ENCODE measurements at places on chromosomes 13 and 19. TPM values are rescaled to one million over a fixed set of nuclear protein-coding genes. Genes with fewer than 3 reads are reported as not detected.

DNA sequence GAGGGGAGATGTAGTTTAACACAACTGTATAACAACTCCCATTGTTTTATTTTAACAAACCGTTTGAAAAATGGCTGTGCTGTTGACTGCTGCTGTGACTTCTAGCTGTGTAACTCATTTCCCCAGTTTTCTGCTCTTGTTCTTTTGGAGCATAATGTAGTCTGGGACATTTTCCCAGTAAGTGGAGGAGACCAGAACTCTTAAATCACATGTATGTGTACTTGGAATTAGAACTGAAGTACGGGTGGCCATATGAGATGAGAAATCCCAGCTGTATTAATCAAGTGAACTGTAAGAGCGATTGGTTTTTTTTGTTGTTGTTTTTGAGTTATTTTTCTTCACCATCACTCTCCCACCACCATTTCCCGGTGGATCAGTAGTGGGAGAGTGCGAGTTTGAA, 49.4 kb upstream of the RNF113B start:
- DNase-seq, result no peak

DNA sequence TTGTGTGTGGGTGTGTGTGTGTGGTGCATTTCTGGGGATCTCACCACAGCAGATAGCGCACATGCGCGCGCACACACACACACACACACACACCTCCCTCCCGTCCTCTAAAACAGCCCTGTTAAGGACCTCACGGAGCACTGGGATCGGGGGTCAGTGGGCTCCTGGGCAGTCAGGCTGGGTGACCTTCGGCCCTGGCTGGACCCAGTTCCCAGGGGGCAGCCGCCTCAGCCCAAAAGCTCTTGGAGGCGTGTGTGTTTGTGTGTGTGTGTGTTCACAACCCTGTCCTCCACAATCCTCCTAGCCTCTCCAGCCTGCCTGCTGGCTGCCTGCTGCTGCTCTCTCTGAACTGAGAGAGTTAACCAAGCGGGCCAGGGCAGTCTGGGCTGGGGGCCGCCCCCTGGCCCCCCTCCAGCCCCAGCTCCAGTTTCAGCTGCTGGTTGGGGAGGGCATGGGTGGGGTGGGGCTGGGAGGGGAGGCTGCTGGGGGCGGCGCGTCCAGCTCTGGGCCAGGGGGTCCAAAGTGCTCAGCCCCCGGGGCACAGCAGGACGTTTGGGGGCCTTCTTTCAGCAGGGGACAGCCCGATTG, at the start of gene FXYD1:
TSS of gene FXYD1 (plus strand) at position 520 of the 588 bp plus-strand sequence. CDS start 1,256 bp downstream, outside the sequence.
- no peak for DNase-seq

GRCh38 chr13:46345398-46345797, 41.7 kb downstream of the RUBCNL start:
- no peak for DNase-seq

- no peak for DNase-seq
Measured at GRCh38 chr13:26699197-26699490, 61.4 kb downstream of the GPR12 start.

DNA sequence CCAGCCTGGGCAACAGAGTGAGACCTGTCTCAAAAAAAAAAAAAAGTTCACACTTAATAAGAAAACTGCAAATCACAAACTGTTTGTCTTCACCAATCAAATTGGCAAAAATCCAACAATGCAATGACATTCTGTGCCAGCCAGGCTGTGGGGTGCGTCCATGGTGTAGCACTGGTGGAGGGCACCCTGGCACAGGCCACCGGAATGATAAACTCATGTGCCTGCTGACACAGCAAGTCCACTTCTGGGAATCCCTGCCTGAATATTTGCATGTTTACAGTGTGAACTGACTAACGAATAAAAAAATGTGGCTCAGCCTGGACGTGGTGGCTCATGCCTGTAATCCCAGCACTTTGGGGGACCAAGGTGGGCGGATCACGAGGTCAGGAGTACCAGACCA, 1.6 kb upstream of the LRRC25 start:
- no peak for DNase-seq

DNA sequence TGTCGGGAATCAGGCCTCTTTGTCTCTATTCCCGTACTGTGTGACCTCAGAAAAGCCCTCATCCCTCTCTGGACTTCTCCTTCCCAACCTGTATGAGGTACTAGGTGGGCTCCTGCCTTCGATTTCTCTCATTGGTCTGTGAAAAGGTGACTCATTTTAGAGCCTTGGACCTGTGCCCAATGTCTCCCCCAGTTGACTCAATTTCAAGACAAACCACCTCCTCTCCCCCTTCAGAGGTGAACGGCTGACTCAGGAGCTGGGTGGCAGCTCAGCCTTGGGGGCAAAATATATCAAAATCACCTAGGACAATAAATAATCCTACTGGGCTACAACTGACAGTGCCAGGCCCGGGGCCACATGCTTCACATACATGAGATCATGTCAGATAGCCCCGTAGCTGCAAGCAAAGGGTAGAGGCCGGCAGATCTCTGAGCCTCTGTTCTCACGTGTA, 630 bp downstream of the COQ8B start:
- no peak for DNase-seq

DNA sequence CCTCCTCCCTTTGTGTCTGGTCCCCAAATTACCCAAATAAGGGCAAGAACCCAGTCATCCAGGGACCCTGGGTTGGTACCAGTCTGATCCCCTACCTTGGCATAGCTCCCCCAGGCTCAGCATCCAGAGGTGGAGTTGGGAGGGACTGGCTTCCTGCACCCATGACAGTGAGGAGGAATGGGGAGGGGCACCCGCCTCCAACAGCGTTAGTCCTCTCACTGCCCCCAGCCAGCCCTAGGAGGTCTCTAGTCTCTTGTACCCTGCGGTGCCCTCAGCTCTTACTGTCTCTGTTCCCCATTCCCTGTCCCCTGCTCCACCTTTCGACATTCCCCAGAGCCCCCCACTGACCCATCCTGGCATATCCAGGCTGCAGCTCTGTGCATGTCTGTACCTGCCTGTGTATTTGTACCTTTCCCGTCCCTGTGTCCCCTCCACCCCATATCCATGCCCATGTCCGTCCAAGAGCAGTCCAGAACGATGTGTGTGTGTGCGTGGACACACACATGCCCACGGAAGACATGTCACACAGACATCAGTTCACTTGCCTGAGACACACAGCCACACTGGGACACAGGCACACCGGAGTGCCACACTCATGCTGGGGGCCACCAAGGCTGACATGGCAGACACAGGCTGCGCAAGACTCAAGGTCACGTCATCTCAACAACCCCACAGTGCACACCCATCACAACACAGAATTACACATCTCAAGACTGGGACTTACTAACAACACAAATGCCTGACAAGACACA, 17.8 kb downstream of the ERFL start:
- no peak for DNase-seq

GRCh38 chr19:45152504-45153338, 8.1 kb downstream of the NKPD1 start:
- no peak for DNase-seq

DNA sequence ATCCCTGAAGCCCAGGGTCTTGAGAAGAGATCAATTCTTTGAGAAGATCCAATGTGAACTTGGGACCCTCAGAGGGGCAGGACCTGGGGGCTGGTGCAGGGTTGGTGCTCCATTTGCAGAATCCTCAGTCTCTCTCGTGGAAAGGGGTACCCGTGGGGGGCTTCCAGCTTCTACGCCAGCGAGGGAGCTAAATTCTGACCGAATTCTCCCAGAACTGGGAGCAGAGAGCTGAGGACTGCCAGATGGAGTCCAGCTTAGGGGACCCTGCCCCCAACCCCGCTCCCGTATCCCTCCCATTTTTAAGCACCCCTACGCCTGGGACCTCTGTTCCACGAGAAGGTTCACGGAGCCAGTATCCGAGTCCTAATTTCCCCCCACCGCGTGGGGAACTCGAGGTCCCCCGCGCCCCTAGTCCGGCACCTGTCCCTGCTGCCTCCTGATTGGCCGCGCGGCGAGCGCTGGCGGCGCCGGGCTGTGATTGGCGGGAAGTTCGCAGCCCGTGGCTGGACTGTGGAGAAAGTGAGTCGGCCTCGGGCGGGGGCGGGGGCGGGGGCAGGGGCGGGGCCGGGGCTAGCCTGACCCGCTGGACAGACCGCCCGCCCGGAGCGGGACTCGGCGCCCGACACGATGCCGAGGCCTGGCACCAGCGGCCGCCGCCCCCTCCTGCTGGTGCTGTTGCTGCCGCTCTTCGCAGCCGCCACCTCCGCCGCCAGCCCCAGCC, 4.4 kb upstream of the LTBP4 start:
- peak; percentile 58 for DNase-seq

- DNase-seq, result no peak
Measured at GRCh38 chr13:99332456-99332855, 25.3 kb upstream of the GPR183 start.

DNA sequence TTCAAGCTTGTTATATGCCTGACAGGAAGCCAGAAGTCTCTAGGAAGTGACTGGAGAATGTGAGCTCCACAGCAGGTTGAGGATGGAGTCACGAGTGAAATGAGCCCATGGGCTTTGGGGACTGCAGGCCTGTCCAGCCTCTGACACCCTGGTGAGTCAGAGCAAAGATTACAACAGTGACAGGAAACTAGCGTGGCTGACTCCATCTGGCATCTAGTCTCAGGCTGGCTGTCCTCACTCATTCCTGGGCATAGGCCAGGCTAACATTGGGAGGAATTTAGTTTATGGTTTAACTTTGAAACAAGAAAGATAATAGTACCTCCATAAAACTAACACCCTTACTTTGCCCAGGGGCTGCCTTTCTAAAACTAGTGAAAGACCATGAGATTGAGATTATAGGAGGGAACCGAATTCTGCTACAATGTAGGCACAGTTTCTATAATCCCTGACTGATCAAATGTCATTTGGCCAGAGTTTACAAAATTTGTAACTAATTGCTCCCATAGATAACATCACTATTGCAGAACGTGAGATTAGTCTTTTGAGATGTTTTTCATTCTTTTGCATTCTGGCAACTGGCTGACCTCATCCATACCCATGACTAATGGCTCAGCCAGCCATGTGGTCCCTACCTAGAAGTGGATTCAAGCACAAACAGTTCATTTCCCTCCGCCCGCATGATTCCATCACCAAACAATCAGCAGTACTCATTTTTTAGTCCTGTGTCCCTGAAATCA, 28.4 kb downstream of the PSG1 start:
- DNase-seq, result no peak

DNA sequence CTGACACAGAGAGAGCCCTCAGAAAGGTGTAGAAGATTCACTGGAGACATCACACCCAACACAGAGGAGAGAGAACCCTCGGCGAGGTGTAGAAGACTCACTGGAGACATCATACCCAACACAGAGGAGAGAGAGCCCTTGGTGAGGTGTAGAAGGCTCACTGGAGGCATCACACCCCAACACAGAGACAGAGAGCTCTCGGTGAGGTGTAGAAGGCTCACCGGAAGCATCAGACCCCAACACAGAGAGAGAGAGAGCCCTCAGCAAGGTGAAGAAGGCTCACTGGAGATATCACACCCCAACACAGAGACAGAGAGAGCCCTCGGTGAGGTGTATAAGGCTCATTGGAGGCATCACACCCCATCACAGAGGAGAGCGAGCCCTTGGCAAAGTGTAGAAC, 826.5 kb downstream of the UQCRFS1 start:
- DNase-seq, result no peak

The PNMA8B gene
- 5.3 TPM for total RNA-seq

The CD37 gene
- not detected for total RNA-seq

The VSTM2B gene
- total RNA-seq, result not detected

The BCAM gene
- total RNA-seq, result 5.3 TPM

The IGFL1 gene
- total RNA-seq, result not detected

The ZNF665 gene
- total RNA-seq, result 8.2 TPM

The LGALS14 gene
- not detected for total RNA-seq
